ENCODE measurements at places on chromosomes 2 and 18.

DNA sequence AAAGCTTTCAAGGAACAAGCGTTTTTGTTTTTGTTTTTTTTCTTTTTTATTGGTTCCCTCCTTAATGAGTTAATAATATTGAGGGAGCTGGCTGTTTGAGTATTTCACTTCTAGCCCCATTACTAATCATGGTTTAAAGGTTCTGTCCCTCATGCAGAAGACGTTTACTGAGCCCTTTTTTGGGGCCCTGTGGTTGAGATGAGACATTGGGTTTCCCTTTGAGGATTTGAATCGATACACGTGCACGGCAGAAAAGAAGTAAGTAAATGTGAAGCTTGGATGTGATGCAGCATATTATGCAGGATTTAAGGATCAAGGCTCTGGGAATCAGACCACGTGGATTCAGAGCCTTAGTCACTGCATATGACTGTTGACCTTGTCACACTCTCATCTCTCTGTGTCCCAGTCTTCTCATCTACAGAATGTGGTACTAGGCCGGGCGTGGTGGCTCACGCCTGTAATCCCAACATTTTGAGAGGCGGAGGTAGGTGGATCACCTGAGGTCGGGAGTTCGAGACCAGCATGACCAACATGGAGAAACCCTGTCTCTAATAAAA, 1.0 kb upstream of the CHST10 start:
- DNase-seq, result no peak

DNA sequence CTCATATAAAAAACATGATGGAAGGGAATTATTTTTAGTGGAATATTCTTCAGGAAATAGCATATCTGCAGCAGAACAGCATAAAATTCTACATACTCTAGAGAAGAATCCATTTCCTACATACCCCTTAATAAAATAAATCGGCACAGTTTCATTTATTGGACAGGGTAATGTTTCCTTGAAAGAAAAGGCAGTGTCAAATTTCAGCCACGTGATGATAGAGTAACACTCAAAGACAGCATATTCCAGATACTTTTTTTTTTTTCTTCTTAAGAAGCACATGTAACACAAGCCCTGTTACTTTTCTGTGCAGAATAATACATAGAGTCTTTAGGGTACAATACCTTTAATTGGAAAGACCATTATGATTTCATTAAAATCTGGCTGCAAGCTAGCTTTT, 204.4 kb downstream of the SRBD1 start:
- DNase-seq, result no peak

DNA sequence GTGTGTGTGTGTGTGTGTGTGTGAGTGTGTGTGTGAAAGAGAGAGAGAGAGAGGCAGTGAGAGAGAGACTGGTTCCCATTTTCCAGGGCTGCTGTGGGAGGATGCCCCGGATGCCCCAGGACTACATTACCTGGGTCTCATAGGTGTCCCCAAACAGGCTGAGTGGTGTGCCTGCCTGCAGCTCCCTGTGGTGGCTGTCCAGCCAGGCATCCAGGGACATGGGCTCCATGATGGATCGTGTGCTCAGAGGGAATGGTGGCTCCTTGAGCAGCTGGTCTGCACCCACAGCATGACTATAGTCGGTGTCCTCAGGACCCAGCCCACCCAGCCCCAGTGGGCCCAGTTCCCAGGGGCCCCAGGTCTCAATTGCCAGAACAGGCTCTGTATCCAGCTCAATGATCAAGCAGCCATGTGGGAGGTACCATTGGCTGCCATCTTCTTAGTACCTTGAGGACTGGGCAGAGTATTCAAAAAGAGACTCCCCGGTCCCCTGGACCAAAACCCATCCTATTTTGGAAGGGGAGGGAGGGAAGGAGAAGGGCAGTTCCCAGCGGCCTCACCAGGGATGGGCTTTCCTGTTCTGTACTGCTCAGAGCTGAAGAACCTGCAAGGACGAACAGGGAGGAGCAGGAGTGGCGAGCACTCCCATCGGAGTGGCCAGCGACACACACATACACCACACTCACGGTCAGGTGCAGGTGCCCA, 5.8 kb upstream of the OXER1 start:
- DNase-seq, result no peak

- no peak for DNase-seq
These were observed 185.0 kb upstream of the CCDC150 start for GRCh38 chr2:196454492-196454891.

- no peak for DNase-seq
These were observed 479.3 kb upstream of the NXPH2 start for GRCh38 chr2:139259422-139260051.
